ENCODE measurements at places on chromosomes 3 and 15.

DNA sequence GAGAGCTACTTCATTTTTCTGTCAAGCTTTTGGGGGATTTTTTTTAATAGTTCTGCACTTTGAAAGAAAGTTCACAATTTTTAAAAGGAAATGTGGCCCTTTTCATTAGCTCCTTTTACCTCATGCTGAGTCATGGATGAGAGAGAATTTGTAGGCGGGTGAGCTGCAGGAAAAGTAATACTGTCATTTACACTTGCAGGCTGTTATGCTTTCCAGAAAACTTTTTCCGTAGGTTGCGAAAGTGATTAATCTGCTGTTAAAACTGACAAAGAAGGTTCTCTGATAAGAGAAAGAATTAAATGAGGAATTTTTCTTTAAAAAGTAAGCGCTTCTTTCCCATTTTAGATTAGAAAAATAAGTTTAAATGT is 430.2 kb downstream of the LPP start:
- no peak for DNase-seq

- DNase-seq = no peak
These were observed 385.4 kb upstream of the SEMA6D start for GRCh38 chr15:47331829-47332393.

DNA sequence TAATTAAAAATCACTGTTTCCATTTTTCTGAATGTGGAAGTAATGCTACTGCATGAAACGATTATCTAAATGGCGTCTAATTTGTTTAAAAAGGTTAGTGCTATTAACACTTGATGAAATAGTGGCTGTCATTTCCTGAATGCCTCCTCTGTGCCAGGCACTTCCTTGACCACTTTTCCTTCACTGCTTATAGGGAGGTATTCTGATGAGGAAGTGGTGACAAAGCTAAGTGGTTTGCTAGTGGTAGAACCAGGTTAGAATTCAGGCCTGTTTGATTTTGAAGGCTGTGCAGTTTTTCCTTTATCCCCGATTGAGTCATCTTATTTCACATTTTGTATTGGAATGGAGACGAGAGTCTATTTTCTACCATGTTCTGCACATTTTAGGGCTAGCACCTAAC is 119.0 kb downstream of the USP13 start:
- DNase-seq = no peak

GRCh38 chr3:37971467-37971866 is 19.1 kb upstream of the VILL start:
- DNase-seq = no peak

DNA sequence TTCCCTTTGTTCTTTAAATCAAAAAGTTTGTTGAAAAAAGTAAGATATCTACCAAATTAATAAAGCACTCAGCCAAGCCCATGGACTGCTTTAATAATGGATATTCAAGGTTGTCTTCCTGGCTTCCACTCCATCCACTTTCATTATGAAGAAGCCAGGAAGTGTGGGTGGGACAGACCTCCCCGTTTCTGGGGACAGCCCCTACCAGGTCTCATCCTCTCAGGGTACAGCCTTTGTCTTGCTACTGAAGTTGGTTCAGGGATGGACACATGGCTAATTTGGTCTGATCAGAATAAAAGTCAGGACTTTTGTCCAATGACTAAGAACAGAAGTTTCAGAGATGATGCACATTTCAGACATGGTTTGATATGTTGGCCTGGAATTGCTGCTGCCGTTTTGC is 32.6 kb downstream of the CCNB2 start:
- no peak for DNase-seq

DNA sequence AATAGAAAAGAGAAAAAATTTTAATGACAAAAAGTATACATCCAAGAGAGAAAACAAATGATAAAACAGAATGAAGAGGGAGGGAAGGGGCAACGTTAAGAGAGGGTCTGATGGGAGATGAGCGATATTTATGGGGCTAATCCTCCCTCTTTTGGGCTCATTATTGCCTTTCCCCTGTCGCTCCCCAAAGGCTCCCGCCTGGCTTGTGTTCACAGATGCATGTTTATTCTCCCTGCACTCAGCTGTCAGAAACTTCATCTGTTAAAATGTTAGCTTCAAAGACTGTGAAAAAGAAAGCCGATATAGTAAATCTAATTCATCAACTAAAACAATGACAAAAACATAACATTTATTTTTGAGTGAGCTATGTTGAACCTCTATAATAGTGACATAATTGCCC is 74.3 kb downstream of the GABRB3 start:
- DNase-seq = no peak

- DNase-seq = no peak
These were observed 40.0 kb downstream of the FOXP1 start for GRCh38 chr3:71543371-71544016.

DNA sequence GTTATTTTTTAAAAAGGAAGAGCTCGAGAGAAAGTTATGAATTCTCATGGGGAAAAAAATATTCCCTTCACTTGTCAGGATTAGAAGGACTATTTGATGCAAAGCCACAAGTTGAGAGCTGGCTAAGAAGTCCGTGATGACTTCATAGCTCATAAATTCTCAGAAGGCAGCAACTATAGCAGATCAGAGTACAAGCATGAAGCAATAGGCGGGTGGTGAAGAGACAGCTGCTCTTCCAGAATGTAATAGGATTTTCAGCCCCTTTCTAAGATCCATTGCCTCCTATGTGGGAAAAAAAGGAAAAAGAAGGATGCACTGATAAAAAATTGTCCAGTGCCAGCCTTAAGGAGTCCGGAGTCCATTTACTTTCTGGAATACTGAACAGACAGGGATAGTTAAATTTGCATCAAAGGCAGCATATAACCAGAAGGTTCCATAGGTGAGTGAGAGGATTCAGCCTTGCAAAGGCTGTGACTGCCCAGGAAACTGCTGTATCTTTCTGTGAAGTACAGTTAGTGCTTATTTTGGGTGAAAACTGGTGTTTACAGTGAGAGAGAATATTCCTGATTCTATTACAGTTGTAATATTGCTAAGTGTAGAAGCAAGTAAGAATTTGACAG is 929.5 kb upstream of the ALCAM start:
- DNase-seq = no peak

DNA sequence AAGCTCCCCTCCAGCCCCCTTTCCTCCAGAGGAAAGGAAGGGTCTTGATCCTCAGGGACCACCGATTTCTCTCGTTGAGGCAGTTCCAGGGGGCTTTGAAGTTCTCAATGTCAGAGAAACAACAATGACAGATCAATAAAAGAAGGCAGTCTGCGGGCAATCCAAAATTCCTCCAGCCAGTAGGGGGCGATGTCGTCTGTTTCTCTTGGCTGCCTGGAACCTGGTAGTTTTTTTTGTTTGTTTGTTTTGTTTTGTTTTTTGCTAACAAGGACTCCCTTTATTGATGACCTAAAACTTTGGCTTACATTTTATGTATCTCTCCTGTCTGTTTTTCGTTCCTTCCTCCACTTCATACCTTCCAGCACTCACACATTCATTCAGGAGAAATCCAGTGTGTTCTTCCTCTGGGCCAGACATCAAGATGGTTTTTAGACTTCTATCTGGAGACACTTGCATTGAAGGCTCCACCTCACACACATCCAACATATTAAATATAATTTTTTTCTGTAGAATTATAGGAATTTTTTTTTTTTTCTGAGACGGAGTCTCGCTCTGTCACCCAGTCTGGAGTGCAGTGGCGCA is 276.6 kb downstream of the RPLP1 start:
- DNase-seq = no peak

- no peak for DNase-seq
These were observed 5.4 kb downstream of the H1-8 start for GRCh38 chr3:129548104-129548965.

GRCh38 chr15:44153352-44153751 is 41.7 kb downstream of the FRMD5 start:
- DNase-seq = no peak

DNA sequence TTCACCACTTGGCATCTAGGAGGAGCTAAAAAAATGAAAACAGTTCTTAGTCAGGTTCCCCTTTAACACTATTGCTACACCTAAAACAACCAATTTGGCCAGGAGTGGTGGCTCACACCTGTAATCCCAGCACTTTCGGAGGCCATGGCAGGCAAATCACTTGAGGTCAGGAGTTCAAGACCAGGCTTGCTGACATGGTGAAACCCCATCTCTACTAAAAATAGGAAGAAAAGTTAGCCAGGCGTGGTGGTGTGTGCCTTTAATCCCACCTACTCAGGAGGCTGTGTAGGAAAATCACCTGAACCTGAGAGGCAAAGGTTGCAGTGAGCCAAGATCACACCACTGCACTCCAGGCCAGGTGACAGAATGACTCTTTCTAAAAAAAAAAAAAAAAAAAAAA is 124.1 kb downstream of the DGKG start:
- DNase-seq = no peak

Data from mesothelial cell of epicardium (in vitro differentiated cells).